Hematopoietic multipotent progenitor cell treated with erythropoietin and hydrocortisone succinate and interleukin-3 and kit ligand, for 6 days (in vitro differentiated cells): ENCODE measurements at places on chromosomes 4 and X.

DNA sequence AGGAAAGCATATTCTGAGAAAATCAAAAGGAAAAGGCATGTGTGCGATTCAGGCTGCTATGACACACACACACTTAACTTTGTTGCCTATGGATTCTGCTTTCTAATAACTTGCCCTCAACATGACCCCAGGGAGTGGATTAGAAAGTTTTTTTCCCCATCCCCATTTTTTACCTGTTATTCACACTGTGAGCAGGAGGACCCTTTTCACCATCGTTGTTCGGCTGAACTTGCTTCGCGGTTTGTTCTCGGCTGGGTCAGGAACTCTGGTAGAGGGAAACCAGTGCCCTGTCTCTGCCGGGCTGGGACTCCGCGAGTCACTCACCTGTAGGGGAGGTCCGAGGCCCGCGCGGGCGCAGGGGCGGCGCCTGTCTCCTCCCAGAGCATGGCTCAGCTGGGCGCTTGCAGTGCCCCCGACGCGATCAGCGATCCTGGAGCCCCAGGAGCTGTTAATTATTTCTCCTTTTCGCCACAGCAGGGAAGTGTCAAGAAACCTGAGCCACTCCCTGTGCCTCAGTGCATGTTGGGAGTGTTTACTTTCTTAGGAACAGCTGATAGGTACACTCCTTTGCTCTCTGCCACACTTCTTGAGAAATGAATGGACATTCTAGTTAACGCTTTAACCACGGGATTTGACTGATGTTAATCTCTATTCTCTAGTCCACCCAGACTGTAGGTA, at the start of gene RASSF6:
Gene RASSF6 (minus strand): TSS at position 322 of the 678 bp plus-strand sequence. CDS start 8,641 bp downstream, outside the sequence.
- DNase-seq = peak; percentile 20

DNA sequence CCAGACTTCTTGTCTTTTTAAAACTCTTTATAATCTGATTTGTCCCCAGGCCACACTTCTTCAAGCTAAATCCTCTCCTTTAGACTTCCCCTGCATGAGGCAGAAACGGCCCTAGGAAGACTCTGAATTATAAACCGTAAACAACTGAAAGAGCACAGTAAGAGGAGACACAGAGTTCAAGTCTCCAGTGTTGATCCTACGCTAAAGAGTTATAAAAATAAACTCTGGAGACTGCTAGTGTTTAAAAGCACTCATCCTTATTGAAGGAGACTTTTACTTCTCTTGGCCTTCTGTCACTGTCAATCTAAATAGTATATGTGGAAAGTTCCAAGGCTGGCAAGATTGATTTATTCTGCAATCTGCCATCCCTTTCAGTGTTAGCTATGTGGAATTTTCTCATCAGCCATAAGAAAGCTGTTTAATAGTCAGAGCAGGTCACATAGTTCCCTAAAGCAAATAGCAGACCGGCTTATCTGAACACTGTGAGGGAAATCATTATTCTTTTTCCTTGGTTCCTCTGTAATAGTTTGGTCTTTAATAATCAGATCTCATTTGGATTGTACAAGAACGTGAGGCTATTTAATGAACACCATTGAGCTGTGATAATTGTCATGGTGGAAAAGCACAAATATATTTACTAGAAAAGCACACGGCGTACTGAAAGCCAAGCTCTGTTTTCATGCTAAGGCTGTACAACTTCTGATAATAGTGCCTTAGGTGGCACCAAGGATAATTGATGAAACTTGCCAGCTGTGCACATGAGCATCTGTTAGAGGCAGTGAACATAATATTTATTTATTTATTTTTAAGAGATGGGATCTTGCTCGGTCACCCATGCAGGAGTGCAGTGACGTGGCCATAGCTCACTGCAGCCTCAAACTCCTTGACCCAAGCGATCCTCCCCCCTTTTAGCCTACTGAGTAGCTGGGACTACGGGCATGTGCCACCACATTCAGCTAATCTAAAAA, 157.7 kb downstream of the CEP135 start:
- DNase-seq = no peak

- no peak for DNase-seq
These were observed 1.5 kb downstream of the PGRMC1 start for GRCh38 chrX:119237562-119237942.

GRCh38 chr4:57371671-57372070, 261.5 kb upstream of the IGFBP7 start:
- DNase-seq = no peak

- no peak for DNase-seq
These were observed 449.3 kb downstream of the RPA4 start for GRCh38 chrX:97332963-97333362.

DNA sequence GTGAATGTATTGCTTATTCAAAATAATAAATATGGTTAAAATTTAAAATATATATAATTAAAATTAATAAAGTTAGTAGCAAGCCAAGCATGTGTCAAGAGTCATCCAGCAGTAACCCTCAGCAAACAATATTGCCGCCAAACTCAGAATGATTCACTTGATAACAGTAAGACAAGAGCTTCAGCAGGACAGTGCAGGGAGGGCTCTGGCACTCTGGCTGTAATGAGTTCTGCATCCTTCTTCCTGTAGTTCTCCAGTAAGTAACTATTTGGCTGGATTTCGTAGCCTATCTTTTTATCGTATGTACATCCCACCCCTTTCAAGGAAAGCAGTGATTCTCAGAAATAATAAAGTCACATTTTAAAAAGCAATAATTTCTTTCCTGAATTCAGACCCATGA, 17.6 kb downstream of the OTUD6A start:
- DNase-seq = no peak

DNA sequence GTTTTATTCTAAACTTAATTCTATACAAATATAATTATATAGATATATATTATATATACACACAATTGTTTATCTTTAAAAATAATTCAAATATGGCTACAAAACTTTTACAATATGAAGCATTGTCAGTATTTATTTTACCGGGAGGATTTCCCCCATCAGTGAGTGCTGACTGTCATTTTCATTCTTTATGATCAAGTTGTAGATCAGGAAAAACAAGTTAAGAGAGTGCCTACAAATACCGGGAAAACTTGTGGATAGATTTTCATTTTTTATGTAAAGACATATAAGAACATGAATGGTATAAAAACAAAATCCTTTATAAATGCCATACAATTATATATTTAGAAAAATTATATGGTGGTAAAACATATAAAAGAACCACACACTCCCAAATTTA, 37.8 kb downstream of the CLCN3 start:
- no peak for DNase-seq

GRCh38 chr4:26821677-26822503, 38.8 kb upstream of the STIM2 start:
- no peak for DNase-seq

DNA sequence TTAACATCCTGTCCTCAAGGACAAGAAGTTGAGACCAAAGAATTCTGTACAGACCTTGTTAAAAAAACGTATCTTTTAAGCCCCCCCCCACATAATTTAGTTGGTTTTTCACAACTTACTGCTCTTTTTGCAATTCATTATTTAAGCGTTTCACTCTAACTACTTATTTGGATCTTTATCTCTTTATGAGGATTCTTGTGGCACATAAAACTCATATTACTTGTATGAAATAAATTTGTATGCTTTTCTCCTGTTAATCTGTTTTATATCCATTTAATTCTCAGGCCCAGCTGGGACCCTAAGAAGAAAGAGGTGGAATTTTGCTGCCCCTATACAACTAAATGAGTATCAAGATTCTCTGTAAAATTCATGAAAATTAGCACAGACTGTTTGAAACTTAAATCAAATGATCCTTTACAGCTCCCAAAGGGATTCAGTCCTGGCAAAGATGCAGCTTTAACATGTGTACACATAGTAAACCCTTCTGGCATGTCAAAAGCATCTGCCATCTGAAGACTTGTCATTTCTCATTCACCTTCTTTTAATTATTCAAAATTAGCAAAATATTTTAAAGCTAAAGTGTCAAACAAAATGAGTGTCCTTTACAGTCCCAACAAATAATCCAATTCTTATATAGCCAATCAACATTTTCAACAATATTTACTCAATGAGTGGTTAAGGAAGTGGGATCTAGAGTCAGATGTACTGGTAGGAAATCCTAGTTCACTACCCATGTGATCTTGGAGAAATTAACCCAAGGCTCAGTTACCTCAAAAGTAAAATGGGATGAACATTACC, 17.7 kb downstream of the ARAP2 start:
- DNase-seq = no peak

GRCh38 chr4:124219389-124219788, 493.1 kb downstream of the ANKRD50 start:
- DNase-seq = no peak

- no peak for DNase-seq
These were observed 173.2 kb downstream of the CLCN4 start for GRCh38 chrX:10329984-10330383.

GRCh38 chr4:169900241-169900845, 125.9 kb downstream of the MFAP3L start:
- no peak for DNase-seq

DNA sequence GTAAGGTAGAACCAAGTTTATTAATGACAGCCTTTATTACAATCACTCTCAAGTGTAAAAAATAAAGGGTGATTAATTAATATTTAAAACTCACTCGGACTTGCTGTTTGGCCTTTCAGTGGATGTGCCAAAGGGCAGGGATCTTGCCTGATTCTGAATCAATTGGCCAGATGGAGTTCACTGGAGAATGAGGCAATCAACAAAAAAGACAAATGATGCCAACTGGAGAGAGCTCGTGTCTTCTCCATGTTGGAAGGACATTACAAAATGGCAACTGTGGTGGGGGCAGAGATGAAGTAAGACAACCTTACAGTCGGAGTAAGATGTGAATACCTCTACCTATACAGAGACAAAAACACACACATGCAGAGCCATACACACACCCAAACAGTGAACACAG, 188.0 kb downstream of the TSPAN5 start:
- no peak for DNase-seq

GRCh38 chrX:141952603-141953002, 48.9 kb downstream of the MAGEC1 start:
- DNase-seq = no peak

- DNase-seq = peak; percentile 80
These were observed 276.8 kb downstream of the ZNF674 start for GRCh38 chrX:46268412-46268811.

GRCh38 chr4:85571008-85571407, 96.1 kb downstream of the ARHGAP24 start:
- DNase-seq = no peak
